ENCODE measurements at places on chromosomes 2 and 18.

DNA sequence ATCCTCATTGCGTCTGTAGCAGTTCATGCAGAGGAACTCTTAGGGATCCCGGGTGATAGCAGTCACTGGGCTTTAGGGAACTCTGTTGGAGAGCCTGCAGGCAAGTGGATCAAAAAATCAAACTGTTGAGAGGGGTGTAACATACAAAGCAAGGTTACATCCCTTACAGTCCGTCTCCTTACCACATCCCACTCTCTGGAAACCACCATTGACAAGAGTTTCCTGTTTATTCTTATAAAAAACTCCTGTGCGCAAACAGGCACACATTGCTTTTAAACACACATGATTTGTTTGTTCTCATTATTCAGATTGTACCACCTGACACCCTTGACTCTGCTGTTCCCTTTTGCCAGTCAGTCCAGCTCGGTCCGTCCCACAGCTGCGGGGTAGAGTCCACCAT, 137.7 kb downstream of the LTBP1 start:
- no peak for DNase-seq

- DNase-seq: no peak
Observed at GRCh38 chr2:199830531-199830930, 20.5 kb downstream of the FTCDNL1 start.

GRCh38 chr2:143807671-143808070, 678.5 kb downstream of the ARHGAP15 start:
- no peak for DNase-seq

DNA sequence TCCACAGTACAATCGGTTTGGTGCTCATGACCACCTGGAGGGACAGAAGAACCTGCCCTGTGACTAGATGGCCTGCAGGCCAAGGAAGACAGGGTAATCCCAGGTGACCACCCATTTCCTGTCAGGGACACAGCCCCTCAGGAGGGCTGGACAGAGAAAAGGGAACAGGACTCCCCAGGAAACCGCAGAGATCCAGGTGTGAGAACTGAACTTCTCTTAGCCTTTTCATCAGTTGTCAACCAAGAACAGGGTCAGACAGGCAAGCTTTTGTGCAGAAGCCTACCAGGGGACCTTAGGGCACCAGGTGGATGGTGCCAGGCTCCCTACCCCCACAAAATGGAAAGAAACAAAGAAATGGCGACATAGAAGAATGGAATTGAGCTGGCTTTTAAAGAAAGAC, 132.3 kb downstream of the HDAC4 start:
- no peak for DNase-seq

DNA sequence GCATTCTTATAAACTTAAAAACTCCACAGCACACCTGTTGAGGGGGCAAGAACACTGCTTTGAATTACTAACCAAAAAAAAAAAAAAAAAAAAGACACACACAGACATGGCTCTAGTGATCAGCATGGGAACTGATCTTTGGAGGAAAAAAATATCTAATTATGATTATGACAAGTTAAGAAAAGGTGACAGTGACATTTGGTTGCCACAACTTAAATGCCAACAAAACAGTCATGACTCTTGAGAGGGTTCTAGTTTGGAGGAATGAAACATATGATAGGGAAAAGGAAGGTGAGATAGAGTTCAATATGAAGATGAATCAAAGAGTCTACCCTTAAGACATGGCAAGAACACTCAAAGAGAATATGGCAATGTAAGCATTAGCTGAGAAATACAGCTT, 20.6 kb downstream of the USP37 start:
- DNase-seq: no peak

GRCh38 chr18:26536032-26536431, 12.3 kb downstream of the KCTD1 start:
- peak; percentile 85 for DNase-seq

GRCh38 chr2:138239902-138240491, 261.6 kb upstream of the SPOPL start:
- no peak for DNase-seq

DNA sequence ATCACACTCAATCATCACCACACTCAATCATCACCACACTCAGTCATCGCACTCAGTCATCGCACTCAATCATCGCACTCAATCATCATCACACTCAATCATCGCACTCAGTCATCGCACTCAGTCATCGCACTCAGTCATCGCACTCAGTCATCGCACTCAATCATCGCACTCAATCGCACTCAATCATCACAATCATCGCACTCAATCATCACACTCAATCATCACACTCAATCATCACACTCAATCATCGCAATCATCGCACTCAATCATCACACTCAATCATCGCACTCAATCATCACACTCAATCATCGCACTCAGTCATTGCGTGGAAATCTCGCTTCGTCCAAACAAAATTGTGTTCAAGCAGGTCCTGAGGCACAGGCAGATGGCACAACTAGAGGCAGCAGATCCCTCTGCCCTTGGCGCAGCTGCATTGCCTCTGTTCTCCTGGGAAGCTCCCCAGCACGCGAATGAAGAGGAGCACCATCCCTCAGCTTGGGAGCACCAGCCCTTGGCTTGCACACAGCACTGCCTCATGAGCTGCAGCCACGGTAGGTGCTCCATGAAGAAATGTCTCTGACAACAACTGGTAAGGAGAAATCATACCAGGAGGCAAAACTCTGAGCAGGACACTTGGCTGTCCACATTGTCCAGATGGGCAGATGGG, 108.1 kb downstream of the EIPR1 start:
- DNase-seq: no peak

- DNase-seq: no peak
Observed at GRCh38 chr2:229571243-229571642, 143.1 kb downstream of the DNER start.

GRCh38 chr2:48961009-48961408, 193.3 kb downstream of the FSHR start:
- DNase-seq: no peak

GRCh38 chr2:217249121-217250012, 389.5 kb upstream of the TNP1 start:
- DNase-seq: no peak

- DNase-seq: no peak
Observed at GRCh38 chr2:212249451-212249850, 289.2 kb downstream of the ERBB4 start.

- no peak for DNase-seq
Observed at GRCh38 chr2:230947908-230948365, 22.9 kb upstream of the GPR55 start.
